NCI-H2171 (cell line): ENCODE measurements at places on chromosomes 6 and 20.
A peak's percentile ranks its signal among the peaks of the same experiment; 100 is the strongest.

- no peak for DNase-seq
Measured at GRCh38 chr6:21523652-21524051, 69.9 kb upstream of the SOX4 start.

DNA sequence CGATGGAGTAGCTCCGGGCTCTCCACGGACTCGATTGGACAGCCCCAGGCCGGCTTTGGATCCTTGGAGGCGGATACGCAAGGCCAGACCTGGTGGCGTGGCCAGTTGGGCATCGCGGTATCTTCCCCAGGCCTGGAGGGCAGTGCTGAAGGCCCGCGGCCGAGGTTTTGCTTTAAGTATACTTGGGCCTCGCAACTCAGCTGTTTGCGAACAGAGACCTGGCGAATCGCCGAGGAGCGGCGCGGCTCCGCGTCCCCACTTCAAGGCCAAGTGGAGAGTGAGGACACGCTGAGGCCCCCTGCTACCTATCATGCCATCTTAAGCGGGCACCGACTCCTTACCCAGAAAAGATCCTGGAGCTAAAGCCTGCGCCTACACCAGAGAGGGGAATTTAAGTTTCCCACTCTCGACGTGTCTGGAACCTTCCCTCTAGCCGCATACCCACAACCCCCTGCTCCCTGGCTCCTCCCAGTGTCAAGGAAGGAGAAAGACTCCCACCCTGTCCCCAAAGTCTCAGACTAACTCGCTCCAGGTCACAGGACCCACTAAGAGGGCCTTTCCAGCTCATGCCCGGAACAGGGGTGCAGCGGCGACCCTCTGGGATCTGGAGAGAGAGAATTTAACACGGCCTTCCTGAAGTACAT is 4.1 kb downstream of the LINC00237 start:
- no peak for DNase-seq

- DNase-seq, result peak; percentile 38
Measured at GRCh38 chr20:22333885-22334545, 250.4 kb downstream of the FOXA2 start.

GRCh38 chr6:143516690-143517446 is 5.3 kb upstream of the FUCA2 start:
- DNase-seq, result no peak

- DNase-seq, result no peak
Measured at GRCh38 chr6:41027241-41027640, 11.8 kb downstream of the UNC5CL start.

GRCh38 chr6:3892603-3893002 is 43.4 kb downstream of the FAM50B start:
- no peak for DNase-seq

DNA sequence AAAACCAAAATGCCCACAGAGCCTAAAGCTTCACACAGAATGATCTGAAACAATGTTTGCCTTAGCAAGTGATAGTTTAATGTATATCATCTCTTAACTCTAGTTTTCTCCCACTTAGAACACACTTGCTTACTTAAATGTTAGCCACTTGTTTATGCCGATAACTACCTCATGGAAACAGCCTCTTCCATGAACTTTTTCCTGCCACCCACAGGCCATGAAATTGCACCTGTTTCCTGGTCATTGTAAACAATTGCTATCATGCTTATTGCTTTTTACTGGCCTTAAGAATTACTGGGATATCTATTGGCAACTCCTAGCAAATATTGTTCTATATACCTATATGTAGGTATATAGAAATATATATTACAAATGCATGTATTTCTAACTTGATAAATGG is 231.1 kb downstream of the HDGFL1 start:
- DNase-seq, result no peak
